ENCODE measurements at places on chromosomes 11 and 22.

DNA sequence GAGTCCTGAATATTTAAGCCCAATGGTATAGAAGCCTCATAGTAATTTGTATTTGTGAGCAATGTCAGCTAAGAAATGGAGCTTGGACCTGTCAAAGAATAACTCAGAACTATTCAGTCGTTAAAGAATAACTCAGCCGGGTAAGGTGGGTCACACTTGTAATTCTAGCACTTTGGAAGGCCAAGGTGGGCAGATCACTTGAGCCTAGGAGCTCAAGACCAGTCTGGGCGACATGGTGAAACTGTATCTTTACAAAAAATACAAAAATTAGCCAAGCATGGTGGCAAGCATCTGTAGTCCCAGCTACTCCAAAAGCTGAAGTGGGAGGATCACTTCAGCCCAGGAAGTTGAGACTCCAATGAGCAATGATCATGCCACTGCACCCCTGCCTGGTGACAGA, 1526.5 kb downstream of the LRRC4C start:
- no peak for DNase-seq

DNA sequence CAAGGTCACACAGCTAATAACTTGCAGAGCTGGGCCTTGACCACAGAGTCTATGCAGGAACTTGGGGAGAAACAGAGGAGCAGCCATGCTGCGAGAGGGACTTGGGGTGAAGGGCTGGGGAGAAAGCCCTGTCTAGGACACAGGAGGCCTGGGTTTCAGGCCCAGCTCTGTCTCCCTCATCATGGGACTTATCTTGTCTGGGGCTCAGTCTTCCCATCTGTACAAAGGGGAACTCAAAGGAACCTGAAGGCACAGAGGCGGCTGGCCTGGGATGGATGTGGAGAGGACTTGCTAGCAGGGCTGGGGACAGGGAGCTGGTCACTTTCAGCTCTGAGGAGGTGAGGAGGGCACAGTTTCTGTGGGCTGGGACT, 36.9 kb upstream of the TPBGL start:
- DNase-seq: no peak

DNA sequence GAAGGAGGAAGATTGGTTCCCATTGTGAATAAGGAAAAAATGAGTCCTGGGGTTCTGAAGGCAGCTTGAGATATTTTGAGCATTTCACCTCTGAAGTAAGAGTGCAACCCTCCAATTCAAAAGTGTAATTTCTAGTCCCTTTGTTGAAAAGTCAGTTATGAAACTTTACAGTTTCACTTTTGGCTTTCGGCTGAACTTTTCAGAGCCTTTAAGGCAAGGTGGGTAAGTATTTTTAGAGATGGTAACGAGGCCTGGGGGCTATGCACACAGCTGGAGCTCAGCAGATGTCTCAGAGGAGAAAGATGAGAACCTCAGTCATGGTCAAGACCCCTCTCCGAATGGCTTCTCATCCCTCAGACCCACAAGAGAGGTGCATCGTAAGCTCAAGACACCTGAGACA, 267.6 kb downstream of the KIRREL3 start:
- no peak for DNase-seq

DNA sequence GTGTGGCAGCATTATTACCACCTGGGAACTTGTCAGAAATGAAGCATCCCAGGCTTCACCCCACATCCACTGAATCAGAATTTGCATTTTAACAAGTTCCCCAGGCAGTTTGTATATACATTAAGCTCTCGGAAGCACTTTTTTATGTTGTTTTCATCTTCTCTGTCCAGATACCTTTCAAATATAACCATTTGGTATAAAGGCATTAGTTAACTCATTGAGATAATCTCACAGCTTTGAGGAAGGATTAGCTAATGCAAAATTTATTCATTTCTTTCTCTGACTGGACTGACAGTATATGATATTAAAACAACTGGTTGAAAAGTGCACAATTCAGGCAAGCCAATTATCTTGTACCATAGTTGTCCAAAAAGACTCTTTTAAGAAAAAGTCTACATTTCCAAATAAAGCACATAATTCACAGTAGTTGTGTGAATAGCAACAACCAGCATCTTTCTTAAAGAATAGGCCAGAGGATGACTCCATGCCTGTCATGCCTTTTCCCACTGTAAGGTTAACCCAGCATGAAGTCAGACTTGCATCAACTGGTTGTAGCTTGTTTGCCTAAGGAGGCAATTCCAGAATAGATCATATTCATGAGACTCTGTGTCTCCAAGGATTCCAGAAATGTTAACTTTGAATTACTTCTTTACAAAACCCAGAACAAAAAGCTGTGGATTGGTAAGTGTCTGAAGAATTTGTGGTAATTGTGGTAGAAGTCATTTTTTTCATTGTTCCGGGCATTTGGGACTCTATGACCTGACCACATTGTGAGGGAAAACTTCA, 254.3 kb upstream of the SESN3 start:
- DNase-seq: no peak

DNA sequence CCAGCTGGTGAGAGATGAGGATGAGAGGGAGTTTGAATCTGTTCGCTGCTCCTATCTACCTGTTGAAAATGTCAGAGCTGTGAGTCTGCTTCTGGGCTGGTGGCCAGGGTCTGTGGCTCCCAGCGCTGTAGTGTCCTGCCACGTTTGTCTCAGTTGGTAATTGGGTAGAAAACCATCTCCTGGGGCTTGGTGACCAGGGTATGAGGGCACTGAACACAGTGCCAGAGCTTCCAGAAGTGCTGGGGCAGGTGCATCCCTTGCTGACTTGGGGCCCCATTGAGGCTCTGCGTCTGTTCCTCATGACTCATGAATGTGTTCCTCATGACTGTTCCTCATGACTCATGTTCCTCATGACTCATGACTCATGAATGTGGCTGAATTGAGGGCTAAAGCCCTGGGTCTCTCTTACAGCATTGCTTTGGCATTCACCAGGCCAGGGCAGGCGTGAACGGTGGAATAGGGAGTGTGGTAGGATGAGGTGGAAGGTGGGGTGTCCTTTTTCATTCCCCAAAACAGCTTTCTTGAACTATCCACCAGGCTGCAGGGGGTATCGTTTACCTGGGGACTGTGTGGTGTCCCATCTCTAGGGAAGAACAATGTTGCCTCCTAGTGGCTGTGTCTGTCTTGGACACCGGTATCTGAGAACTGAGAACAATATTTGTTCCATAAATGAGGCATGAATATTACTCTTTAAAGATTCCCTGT, 139.5 kb downstream of the COMMD9 start:
- peak; percentile 29 for DNase-seq

- DNase-seq: no peak
These were observed 17.0 kb upstream of the KCNJ11 start for GRCh38 chr11:17405232-17406005.
